ENCODE measurements at places on chromosomes 16 and 17. TPM values are rescaled to one million over a fixed set of nuclear protein-coding genes. Genes with fewer than 3 reads are reported as not detected.

DNA sequence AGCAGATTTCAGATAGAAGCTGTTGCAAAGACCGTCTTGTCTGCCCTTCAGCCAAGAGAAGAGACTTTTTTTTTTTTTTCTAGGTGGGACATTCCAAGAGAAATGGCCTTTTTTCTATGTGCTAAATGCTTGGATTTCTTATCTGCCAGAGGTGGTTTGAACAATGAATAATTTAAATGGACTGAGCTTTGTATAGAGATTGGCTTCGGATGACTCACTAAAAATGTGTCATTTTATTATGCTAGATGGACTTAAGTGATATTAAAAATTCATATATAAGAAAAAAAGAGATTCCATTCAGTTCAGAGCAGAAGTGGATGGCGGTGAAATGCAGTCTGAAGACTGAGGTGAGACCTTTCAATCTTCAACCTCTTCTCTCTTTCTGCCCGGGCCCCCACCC is 58.4 kb downstream of the MEAK7 start:
- H3K4me3 ChIP-seq, result no peak overlapping the region
- H3K27me3 ChIP-seq, result peaks cover 77% of the 10 kb centered on the region
- DNase-seq, result no peak
- H3K4me1 ChIP-seq, result no peaks in the 10 kb centered on the region
- no peaks in the 10 kb centered on the region for H3K36me3 ChIP-seq

- H3K36me3 ChIP-seq, result peaks cover 30% of the 10 kb centered on the region
- H3K27ac ChIP-seq, result peak overlapping the region; percentile 98
Measured at GRCh38 chr17:7889166-7889955, 772 bp downstream of the CHD3 start.

DNA sequence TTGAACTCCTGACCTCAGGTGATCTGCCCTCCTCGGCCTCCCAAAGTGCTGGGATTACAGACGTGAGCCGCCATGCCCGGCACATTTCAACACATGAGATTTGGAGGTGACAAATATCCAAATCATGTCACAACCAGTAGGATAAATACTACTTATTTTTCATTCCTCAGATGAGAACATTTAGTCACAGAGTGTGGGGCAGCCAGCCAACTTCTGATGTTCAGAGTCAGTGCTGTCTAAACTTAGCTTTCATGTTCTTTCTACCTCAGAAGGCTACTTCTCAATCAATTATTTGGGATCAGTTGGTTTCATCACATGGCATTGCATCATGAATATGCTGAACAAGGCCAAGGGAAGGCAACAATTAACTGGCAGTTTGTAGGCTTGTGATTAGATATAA is 134.5 kb downstream of the CDH13 start:
- peak overlapping the region; percentile 52 for H3K4me3 ChIP-seq
- H3K4me1 ChIP-seq, result peaks cover 49% of the 10 kb centered on the region
- peak overlapping the region; percentile 87 for H3K27ac ChIP-seq
- H3K36me3 ChIP-seq, result no peaks in the 10 kb centered on the region
- peak; percentile 87 for DNase-seq

GRCh38 chr17:76492989-76493501 is 8.2 kb downstream of the RHBDF2 start:
- H3K36me3 ChIP-seq, result no peaks in the 10 kb centered on the region
- H3K4me1 ChIP-seq, result peaks cover 71% of the 10 kb centered on the region
- peak overlapping the region; percentile 84 for H3K27ac ChIP-seq
- DNase-seq, result peak; percentile 69
- H3K4me3 ChIP-seq, result peak overlapping the region; percentile 41

- no peak overlapping the region for H3K4me3 ChIP-seq
- no peak for DNase-seq
- H3K27ac ChIP-seq, result no peak overlapping the region
- H3K4me1 ChIP-seq, result peaks cover 30% of the 10 kb centered on the region
- no peaks in the 10 kb centered on the region for H3K27me3 ChIP-seq
Measured at GRCh38 chr17:44207743-44208142, 8.1 kb upstream of the ATXN7L3 start.

DNA sequence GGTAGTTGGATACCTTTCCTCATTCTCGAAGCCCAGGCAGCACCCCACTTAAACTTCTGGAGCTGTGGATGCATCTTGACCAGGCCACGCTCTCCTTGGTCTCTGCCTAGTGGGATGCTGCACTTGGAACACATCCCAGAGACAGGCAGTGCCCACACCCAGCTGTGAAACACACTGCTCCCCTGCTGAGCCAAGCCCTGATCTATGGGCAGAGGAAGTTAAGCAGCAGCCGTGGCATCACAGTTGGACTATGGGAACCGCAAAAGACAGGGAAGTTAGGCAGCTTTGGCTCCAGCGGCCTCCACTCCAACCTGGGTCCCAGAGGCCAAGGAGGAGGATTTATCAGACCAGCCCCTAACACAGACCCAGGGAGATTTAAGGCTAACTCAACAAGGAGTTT is 284.8 kb upstream of the CCL2 start:
- no peaks in the 10 kb centered on the region for H3K36me3 ChIP-seq
- DNase-seq, result no peak
- H3K4me1 ChIP-seq, result peaks cover 13% of the 10 kb centered on the region
- H3K4me3 ChIP-seq, result no peak overlapping the region

DNA sequence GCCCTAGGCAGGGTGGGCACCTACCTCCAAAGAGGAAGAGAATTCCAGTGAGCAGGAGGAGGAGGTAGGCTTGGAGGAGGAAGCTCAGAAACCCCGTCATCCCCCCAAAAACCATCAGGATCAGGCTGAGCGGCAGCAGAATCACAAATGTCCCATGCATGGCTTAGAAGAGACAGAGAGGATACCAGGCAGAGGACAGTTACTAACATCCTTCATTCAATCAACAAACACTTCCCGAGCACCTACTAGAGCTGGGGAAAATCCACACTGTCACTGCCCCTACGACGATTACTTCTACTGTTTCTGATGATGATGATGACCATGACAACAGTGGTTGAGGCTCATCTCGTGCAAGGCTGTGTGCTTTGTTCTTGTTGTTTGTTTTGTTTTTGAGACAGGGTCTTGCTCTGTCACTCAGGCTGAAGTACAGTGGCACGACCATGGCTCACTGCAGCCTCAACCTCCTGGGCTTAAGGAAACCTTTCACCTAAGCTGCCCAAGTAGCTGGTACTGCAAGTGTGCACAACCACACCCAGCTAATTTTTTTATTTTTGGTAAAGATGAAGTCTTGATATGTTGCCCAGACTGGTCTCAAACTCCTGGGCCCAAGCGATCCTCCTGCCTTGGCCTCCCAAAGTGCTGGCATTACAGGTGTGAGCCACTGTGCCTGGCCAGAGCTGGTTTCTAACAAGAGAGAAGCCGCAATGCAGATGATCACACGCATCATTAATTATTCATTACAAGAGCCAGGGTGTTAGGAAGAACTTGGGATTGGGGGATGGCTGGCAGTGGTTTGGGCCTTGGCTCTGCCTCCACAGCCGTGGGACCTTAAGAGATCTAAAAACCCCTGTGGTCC is 18.0 kb downstream of the TMEM114 start:
- H3K36me3 ChIP-seq, result no peaks in the 10 kb centered on the region
- peaks cover 82% of the 10 kb centered on the region for H3K27me3 ChIP-seq
- H3K4me1 ChIP-seq, result peaks cover 19% of the 10 kb centered on the region

The CCL4L2 gene
- total RNA-seq, result not detected

The RNF157 gene
- 4.8 TPM for total RNA-seq

The PLA2G10 gene
- total RNA-seq, result not detected

The KRT222 gene
- 0.38 TPM for total RNA-seq

The SCARF1 gene
- total RNA-seq, result 12.2 TPM
